ENCODE measurements at places on chromosomes 3 and 15.
A peak's percentile ranks its signal among the peaks of the same experiment; 100 is the strongest.

- peak; percentile 51 for DNase-seq
Observed at GRCh38 chr15:90315278-90315982, 36.7 kb upstream of the ZNF774 start.

GRCh38 chr3:99873269-99874102 lies 55.8 kb downstream of the CMSS1 start:
- DNase-seq: no peak

DNA sequence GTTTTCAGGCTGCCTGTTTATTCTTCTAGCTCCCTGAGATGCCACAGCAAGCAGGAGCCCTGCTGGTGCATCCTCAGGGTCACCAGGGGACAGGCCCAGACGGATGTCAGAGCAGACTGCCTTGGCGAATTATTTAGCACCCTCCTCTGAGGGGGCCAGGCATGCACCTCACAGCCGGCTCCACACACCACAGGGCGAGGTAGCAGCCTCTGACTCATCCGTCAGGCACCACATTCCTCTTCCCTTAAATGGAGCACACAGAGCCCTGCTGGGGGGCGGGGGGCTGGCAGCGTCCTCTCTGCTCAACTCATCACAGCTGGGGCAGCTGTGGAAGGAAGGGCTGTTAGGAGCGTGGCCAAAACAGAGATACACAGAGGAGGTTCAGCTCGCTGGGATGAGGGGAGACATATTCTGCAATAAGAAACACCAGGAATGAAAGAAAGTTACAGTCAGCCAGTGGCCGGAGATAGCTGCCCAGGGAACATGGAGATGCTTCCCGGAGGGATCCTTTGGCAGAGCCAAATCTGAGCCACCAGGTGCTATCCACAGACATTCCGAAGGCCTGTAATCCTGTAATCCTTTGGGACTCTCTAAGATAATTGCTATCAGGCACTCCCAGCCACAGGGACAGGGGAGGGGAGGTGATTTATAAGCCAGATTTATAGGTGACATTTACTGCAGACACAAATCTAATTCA lies 13.9 kb upstream of the PRICKLE2 start:
- DNase-seq: peak; percentile 75

GRCh38 chr3:177538750-177539730 lies 341.8 kb upstream of the TBL1XR1 start:
- no peak for DNase-seq

DNA sequence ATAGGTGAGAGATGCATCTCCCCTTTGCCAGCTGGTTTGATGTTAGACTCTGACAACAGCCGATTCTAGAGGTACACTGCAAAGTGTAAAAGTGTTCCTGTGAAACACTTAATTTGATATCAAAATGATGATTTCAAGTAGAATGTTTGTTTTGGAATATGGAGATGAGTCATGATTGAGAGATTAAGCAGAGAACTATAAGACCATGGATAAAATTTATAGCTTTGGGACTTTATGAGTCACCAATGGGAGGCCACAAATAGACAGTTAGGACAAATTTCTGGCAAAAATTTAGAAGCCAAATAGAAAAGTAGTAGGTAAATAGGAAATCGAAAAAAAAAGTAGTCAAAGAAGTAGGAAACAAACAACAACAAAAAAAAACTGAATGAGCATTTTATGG lies 672.5 kb downstream of the NSUN3 start:
- no peak for DNase-seq

DNA sequence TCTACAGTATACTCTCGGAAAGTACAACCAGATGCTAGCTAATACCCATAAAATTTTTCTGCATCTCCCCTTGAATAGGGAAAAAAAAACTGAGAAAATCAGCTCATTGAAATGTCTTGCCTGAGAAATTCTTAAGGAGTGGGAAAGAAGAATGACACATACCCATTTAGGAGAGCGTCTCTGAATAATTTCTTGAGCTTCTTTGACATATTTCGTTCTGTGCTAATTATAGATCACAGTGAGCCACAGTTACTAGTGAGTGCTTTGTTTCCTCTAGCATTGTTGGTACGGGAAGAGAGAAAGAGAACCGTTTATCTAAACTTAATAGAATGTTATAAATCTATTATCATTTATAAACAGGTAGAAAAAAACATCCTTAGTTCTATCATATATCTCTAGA lies 588.4 kb downstream of the UNC13C start:
- no peak for DNase-seq

DNA sequence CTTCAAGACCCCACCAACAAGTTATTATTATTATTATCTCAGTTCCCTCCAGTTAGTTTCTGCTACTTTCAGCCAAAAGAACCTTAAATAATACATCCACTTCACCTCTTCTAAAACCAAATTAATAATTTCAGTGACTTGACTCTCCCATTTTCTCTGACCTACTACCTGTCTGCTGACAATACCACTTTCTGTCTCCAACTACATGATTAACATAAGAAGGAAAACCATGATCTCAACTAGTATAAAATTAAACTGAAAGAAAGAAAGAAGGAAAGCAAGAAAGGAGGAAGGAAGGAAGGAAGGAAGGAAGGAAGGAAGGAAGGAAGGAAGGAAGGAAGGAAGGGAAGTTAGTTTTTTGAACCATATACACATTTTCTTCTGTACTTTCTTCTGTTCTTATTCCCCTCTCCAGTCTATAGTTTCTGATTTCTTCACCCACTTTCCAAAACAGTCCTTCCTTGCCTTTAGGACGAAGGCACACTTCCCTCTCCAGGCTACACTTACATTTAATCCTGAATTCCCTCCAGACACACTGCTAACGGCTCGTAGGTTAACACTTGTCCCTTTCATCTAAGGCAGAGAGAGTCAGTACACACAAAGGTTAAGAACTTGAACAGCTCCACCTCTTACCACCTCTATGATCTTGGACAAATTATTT lies 79.5 kb upstream of the GUCA1C start:
- DNase-seq: no peak

- no peak for DNase-seq
Observed at GRCh38 chr3:9420850-9421549, 23.6 kb downstream of the SETD5 start.

GRCh38 chr15:47412136-47412535 lies 305.2 kb upstream of the SEMA6D start:
- DNase-seq: no peak

DNA sequence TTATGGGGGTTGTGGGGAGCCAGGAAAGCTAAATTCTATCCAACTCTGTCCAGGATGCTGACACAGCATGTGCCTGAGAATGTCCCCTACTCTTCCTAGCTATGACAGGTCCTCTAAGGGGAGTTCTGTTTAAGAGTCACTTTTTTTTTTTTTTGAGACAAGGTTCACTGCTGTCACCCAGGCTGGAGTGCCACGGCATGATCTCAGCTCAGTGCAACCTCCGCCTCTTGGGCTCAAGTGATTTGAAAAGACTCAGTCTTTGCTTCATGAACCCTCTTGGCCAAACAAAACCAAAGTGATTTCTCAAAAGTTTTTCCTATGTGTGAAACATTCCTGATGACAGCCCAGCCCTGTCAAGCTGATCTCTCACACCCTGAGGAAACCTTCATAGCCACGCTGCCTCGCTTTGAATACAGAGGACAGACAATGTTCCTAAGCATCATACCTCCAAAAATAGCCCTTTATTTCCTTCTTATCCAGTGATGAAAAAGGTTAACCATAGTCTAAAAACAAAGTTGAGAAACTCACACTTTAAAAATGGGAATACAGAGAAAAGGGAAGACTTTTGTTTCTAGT lies 105.5 kb upstream of the PROK2 start:
- no peak for DNase-seq

DNA sequence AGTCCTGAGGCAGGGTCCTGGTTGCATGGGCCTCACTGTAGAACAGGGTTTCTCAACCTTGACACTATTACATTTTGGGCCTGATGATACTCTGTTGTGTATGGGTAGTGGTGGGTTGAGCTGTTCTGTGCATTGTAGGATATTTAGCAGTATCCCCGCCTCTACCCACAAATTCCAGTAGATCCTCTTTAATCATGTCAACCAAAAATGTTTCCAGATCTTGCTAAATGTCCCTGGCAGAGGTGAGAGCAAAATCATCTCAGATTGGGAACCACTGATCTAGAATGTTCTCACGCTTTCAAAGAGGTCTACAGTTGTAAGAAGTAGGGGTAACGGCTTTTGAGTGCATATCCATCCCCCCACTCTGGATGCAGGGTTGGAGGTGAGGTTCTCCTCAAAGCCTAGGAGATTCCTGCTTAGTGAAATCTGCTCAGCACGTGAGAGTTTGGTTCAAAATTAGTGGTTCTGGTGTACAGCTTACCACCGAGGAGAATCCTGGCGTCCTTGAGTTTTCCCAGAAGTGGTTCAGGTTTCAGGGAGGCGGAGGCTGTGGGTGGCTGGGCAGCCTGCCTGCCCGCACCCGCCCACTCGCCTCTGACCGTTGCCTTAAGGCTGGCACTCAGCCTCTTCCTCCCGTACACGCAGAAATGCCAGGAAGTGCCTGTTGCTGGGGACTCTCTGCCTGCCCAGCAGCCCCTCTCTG lies 5.3 kb downstream of the ACVR2B start:
- peak; percentile 63 for DNase-seq
